NCI-H1092 treated with DMSO at 0.1 percent for 48 hours (cell line): ENCODE measurements at places on chromosomes 7 and 10.

DNA sequence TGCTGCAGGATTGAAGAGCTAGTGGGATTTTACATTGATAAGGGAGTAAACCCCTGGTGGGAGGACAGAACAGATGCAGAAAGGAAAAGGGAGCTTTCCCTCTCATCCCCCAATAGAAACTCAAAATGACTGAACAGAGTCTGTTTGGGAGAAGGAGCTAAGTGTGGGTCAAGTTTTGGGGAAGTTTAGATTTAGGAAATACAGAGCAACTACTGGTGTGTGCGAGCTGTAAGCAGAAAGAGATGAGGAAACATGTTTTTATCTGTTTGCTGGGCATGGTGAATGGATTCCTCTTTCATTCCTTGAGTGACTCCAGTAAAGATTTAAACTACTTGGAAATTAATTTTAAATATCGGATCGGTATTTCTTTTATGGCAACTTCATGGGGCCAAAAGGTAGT is 132.7 kb downstream of the AOAH start:
- no peak for DNase-seq

GRCh38 chr10:5604961-5605360 is 61.4 kb downstream of the ASB13 start:
- DNase-seq, result no peak

GRCh38 chr10:96360766-96361165 is 2.0 kb upstream of the OPALIN start:
- DNase-seq, result no peak

- no peak for DNase-seq
Observed at GRCh38 chr7:81407094-81407493, 362.8 kb downstream of the HGF start.

GRCh38 chr10:132064082-132064755 is 1.5 kb upstream of the JAKMIP3 start:
- no peak for DNase-seq

GRCh38 chr7:79719216-79719615 is 265.7 kb upstream of the MAGI2 start:
- no peak for DNase-seq

- no peak for DNase-seq
Observed at GRCh38 chr10:42960491-42960990, 116.3 kb upstream of the RET start.

DNA sequence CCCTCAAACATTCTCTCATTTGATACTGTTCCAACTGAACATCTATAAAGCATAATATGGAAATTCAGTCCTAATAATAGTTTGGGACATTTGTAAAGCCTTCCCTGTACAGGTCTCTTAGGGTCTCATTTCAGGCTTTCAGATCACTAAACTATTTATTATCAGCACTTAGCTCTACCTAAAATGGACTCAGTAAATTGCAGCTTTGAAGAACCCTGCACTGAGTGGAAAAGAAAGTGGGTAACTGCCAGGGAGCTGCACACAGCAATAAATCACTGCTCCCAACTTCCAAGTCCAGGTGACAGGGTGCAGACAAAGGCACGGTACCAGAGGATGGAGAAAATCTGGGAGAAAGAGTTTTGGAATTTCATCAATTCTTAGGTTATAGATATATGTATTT is 164.9 kb upstream of the AOAH start:
- no peak for DNase-seq

DNA sequence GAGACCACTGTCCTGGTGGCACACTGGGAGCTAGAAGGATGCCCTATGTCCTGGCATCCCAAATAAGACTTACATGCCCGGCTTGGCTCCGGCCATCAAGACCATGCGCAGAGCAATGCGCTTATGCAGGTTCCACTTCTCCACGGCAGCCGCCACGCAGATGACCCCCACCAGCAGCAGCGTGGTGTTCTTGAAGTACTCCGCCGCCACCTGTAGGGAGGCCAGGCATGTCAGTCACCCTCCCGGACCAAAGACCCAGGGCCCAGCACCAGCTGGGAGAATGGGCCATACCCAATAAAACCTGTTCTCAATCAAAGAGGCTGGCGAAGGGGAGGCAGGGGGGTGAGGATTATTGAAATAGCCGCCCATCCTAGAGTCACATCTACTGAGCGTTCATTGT is 19.9 kb downstream of the SLC13A4 start:
- no peak for DNase-seq

DNA sequence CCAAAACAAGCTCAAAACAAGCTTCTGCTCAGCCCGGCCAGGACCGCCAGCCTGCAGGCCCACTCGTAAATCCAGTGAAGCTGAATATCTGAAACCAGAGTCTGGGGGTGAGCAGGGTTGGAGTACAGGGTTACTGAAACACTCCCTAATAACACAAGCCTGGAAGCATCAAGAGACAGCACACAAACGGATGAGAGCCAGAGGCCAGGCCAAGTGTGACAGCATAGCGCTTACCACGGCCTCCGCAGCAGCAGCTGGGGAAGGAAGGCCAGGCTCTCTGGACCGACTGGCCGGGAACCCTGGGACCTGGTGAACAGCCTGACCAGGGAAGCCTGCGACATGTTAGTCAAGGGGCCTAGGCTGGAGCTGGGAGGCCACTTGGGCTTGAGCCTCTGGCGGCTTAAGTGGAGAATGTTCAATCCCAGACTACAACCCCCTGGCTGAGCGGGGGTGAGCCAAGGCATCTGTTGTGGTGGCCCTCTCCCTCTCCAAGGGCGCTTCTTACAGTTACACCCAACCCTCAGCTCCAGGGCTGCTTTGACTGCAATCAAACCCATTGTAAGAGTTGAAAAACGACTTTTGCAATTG is 21.7 kb upstream of the RNF32 start:
- DNase-seq, result no peak

GRCh38 chr10:11782793-11783557 is 40.2 kb upstream of the PROSER2 start:
- DNase-seq, result peak; percentile 21

DNA sequence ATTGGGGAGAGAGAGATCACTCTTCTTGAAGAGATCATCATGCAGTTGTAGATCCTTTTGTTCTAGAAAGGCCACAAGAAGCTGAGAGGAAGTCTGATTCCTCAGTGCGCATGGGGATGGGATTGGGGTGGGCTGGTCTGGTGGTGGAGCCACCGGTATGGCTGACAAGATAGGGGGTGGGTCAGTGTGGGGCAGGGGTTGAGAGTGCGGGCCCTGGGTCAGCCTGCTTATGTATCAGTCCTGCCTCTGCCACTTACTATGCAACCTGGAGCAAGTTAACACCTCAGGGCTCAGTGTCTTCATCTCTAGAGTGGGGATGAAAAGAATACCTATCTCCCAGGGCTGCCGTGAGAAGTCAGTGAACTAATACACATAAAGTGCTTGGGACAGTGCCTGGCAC is 8.0 kb downstream of the SMARCD3 start:
- DNase-seq, result no peak

- no peak for DNase-seq
Observed at GRCh38 chr10:96496281-96496925, 17.3 kb downstream of the TLL2 start.

DNA sequence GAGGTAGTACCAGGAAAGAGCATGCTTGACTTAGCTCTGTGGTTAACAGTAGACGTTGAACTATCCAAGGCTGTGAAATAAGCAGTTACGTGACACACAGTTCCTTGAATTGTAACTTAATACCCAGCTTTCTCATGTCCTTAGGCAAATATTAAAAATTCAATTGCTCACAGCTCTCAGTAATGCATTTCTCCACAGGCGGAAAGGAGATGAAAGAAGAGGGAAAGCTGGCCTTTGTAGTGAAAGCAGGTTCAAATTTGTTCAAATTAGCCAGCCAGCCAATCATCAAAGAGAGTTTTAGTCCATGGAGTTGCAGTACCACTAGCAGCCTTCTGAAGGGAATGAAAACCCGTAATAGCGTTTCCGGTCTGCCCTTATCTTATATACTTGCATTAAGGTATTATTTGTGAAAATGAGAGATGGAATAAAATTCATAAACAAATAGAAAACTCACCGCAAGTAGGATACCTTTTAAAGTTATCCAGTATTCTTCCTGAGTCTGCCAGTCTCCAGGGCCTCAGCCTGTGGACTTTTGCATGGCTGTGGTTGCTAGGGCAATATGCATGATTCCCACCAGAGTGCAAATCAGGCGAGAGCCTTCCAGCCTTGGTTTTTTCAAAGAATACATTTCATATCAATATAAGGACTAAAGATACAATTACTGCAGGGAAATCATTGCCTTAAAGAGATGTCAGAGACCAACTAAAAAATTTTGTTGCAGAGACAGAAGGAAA is 795.5 kb downstream of the TNS3 start:
- DNase-seq, result no peak

GRCh38 chr7:26376175-26376917 is 84.7 kb downstream of the SNX10 start:
- peak; percentile 91 for DNase-seq

DNA sequence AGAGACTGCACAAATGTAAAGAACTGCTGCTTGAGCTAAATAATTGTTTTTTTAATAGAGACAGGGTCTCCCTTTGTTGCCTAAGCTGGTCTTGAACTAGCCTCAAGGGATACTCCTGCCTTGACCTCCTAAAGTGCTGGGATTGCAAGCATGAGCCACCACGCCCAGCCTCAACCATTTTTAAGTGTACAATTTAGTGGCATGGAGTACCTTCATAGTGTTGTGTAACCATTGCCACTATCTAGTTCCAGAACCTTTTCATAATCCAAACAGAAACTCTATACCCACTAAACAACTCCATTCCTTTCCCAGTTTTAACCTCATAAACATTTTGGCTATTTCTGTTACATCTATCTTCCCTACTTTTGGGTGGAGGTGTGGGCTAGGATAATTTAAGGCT is 6.7 kb downstream of the EIF4H start:
- DNase-seq, result no peak

GRCh38 chr7:140594131-140594691 is 46.4 kb downstream of the DENND2A start:
- DNase-seq, result no peak

DNA sequence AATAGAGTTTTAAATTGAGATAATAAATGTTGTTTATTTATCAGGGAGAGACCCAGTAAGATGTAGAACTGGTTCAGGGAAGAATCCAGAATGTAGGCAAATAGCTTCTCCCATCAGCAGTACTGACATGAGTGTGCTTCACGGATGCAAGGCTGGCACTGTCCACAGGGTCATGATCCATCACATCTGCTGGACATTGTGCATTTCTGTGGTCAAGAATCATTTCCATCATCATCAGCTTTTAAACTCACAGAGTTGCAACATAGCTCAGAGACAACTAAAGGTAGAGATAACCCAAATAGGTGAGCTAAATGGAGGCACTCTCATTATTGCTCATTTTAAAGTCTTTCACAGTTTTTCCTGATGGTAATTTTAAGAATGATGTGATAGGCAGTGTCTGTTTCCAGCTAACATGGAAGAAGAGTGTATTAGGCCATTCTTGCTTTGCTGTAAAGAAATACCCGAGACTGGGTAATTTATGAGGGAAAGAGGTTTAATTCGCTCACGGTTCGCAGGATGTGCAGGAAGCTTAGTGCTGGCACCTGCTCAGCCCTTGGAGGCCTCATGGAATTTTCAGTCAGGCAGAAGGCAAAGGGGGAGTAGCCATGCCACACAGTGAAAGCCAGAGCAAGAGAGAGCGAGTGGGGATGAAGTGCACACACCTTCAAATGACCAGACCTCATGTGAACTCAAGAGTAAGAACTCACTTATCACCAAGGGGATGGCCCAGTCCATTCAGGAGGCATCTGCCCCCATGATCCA is 80.8 kb downstream of the INPP5A start:
- no peak for DNase-seq

DNA sequence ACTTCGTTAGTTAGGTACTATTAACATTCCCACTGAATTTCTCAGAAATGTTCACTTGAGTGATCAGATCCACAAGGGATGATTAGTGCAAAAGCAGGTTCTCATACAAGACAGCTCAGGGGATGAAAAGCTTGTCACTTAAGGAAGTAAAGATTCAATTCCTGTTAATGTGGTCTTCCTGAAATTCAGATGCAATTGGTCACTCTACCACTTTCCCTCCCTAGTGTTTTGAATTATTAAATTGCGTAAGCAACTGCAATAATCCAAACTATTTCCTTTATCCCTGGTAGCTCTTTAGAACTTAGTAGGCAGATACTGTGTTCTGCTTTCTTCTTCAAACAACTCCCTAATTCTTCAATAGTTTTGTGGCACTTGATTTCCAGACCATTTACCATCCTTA is 121.4 kb downstream of the MAGI2 start:
- no peak for DNase-seq

DNA sequence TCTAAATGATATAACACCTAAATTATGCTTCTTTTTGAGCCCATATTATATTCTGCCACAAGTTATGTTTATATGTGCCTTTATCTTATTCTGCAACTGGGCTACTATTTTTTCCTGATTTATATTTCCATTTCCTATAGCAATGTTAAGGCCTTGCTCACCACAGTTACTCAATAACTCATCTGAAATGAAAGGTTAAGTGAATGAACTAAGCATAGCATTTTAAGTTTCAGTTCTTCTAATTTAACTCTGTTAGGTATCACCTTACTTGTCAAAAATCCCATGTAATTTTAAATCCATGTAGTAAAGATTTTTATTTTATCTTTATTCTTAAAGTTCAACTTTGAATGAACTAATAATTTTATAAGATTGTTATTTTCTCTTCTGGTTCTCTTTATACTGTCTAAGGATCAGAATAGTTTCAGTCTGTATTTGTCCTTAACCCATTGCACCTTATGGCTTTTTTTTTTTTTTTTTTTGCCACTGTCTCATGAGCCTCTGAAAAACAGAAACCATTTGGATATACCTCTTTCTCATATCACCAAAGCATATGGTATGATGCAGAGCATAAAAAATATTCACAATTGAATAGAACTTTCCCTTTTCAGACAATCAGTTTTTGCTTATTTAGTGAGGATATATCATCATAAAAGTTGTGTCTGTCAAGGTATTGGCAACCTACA is 301.8 kb upstream of the ZWINT start:
- no peak for DNase-seq

DNA sequence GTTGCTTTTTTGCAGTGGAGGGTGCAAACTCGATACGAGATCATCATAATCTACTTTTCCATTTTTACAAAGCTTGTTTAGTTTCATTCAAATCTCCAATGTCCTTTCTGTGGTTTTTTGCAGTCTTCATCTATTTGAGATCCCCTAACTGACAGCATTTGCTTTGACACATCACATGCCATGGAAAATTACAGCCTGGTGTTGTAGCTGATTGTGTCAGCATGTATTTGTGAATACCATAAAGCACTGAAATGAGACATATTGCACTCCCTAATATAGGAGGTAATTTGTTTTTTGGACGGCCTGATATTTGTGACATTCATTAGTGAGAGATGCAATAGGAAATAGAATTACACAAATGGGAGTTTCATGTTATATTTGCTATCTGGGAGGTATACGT is 620.8 kb downstream of the KCNMA1 start:
- DNase-seq, result no peak
